Stimulated activated CD4-positive, alpha-beta T cell treated with anti-CD3 and anti-CD28 coated beads, TNF-alpha, amount 100 ng/mL, for 24 hours (primary cell): ENCODE measurements at places on chromosomes 11 and 22.

DNA sequence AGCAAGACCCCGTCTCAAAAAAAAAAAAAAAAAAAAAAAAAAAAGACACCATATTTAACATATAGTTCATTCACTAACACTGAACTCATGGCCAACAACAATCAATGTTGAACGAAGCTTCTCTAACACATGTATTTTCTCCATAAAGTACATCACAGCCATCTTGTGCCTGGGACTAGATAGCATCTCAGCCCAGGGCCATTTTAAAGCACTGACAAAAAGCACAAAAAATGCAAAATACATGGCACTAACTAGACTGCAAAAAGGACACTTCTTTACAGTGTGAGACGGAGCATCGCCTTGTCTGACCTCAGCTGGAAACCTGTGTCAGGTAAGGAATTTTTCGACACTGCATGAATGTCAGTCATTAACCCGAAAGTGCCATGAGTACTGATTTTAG, 23.3 kb downstream of the KIAA0930 start:
- DNase-seq: no peak

GRCh38 chr11:117673602-117674001, 123.4 kb downstream of the DSCAML1 start:
- no peak for DNase-seq

DNA sequence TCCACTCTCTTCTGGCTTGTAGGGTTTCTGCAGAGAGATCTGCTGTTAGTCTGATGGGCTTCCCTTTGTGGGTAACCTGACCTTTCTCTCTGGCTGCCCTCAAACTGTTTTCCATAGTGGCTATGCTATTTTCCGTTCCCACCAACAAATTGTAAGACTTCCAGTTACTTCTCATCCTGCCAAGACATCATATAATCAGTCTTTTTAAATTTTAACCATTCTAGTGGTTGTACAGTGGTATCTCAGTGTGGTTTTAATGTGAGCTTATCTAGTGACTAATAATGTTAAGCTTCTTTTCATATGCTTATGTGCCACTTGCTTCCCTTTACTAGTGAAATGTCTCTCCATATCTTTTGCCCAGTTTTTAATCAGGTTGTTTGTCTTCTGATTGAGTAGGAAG, 13.6 kb upstream of the TRIM29 start:
- DNase-seq: no peak

GRCh38 chr22:42637555-42637954, 2.8 kb downstream of the ATP5MGL start:
- no peak for DNase-seq

- no peak for DNase-seq
Measured at GRCh38 chr11:36791957-36792356, 193.9 kb upstream of the RAG2 start.

DNA sequence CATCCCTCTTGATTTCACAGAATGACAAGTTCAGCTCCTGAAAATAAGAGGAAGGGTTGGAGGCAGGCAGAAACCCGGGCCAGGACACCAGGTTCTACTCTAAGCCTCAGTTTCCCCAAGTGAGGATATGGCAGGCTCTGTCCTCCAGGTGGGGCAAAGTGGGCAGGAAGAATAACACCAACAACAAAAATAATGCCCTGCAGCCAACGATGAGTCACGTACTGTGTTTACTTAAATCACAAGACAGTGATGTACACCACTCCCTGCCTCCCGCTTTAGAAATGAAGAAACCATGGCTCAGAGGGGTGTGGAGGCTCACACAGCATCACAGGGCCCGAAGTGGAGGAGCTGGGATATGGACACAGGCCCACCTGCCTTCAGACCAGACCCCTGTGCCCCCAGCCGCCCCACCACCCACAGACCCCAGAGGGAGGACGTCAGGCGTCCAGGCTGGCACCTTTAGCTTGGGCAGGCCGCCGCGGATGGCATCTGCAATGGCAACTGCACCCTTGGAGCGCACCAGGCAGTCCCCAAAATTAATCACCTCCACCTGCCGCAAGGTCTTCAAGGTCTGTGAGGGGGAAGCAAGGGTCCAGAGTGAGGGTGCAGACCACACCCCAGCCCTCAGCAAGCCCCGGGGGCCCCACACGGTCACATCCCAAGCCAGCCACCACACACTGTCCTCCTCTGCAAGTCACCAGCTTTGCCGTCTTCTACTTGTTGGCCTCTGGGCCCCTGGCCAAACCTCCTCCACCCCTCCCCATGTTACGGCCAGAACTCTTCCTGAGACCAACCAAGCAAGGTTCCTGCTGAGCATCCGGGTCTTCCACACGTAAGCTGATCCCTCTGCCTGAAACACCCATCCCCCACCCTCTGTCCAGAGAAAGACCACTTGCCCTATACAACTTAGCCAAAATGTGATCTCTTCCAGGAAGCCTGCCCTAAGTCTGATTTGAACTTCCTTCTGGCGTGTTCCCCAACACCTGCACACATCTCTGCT, 15.8 kb upstream of the CHADL start:
- DNase-seq: no peak

DNA sequence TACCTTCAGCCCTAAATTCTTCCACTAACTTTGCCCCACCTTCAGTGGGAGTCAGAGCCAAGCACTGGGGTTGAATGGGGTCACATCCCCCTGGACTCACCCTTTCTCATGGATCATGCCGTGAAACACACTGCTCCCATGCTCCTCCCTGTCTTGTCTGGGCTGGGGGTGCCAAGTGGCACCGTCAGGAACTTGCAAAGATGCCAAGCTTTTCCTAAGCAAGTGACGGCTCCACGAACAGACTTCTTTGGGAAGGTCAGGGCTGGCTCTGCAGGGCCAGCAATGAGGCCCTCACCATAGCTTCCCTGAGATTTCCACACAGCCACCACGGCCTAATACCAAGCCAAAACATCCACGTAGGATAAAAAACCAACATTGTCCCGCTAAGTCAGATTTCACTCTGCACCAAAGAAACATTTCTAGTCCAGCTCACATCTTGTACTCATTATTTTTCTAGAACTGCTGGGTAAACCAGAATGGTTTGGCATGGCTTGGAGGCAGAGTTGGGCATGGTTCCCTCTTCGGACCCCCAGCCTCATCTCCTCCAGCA, 76.5 kb downstream of the NAT10 start:
- DNase-seq: no peak

DNA sequence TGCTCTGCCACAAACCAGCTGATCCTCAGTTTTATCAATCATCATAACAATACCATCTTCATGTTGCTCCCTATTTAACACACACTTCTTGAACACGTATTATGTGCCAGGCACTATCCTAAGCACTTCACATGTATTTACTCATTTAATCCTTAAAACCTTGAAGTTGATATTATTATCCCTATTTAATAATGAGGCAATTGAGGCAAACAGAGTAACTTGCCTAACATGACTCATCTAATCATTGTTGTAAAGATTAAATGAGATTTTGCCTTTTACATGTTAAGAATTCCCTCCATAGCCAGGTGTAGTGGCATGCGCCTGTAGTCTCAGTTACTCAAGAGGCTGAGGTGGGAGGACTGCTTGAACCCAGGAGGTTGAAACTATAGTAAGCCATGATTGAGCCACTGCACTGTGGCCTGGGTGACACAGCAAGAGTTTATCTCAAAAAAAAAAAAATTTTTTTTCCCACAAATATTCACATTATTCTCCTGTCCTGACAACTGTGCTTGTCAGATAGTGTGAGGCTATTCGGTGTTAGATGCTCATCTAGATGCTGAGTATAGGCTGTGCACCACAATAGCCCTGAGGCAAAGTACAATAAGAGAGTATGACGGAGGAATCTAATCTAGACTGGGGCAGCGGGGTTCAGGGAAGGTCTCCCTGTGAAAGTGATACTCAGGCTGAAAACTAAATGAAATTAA, 13.4 kb downstream of the CKAP5 start:
- no peak for DNase-seq

DNA sequence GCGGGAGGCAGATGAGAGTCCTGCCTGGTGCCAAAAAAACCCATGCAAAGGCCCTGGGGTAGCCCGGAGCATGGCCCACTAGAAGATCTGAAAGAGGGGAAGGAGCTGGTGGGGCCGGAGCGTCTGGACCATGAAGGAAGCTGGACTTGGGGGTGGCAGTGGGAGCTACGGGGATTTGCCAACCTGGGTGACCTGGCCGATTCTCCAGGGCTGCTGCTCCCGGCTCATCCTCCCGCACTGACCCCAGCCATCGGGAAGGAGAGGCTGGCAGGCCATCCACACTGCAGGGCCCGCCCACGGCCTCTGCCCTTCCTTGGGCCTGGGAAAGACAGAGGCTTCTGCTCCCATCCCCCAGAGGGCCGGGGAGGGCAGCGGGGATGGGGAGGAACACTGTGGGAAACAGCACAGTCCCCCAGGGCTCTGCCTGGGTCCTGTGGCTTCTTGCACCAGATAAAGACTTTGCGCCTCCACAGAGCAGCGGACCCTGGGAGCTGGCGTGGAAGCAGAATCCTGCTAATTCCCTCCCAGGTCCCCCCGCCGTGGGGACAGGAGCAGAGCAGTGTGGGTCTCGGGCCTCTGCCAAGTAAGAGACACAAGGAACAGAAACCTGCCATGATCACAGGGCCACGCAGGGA, 87.1 kb upstream of the LINC01488 start:
- no peak for DNase-seq

GRCh38 chr22:45425531-45426265, 12.2 kb downstream of the RIBC2 start:
- no peak for DNase-seq

DNA sequence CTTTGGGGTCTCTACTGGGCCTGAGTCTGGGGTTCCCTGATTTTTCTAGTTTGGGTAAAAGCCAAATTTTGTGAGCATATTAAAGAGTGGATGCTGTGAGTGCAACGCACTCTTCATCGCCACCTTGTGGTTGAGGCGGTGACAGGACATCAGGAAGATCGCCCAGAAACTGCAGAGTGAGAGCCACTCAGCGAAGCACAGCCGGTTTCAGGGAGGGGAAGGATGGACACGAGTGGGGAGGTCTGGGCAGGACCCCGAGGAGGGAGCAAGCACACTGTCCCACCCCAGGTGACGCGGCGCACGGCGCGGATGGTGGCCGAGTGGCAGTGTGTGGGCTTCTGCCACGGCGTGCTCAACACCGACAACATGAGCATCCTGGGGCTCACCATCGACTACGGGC, 9.1 kb downstream of the SELENOO start:
- peak; percentile 42 for DNase-seq

DNA sequence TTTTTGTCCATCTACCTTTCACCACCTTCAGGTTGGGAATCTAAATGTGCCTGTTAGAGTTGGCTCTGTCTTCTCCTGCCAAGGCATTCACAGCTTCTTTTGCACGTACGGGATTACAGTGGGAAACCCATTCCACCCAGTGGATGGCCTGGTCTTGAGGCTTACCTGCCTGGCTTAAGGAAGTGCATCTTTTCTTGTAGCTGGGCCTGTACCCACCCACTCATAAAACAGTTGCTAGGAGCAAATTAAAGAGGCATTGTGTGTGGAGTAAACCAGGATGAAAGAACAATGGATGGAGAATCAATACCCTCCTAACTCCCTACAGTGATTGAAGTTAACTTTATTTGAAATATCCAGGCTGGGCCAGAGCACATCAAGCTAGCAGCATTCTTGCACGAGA, 71.6 kb downstream of the TEAD1 start:
- no peak for DNase-seq

DNA sequence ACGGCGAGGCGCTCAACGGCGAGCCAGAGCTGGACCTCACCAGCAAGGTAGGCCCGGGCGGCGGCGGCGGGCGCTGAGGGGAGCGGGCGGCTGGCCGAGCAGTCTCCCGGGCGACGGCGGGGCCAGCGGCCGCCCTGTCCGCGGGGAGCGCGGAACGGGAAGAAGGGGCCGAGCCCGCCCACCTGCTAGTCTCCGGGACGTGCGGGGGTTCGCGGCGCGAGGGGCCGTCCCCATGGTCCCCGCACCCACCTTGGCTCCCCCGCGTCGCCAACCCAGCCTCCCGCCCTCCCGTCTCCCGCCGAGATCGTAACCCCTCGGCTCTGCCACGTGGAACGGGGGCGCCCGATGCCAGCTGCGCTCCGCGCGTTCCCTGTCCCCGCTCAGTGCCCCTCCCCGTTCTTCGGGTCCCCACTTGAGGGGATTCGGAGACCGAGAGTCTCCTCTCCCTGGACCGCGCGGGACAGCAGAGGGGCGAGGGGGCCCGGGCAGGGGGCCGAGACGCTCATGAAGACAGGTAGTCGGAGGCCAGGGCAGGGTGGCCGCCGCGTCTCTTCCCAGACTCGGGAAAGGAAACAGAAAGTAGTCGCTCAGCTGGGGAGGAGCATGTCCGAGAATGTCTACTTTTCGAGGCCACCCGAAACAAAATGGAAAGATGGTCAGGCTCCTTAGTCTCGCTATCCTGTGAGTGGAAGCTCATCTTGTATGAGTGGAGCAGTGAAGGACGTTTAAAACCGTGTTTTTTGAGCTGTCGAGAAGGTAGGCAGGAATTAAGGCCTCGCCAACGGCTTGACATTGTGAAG, 557 bp downstream of the GTPBP1 start:
- no peak for DNase-seq

- no peak for DNase-seq
Measured at GRCh38 chr11:112778091-112778876, 182.9 kb upstream of the NCAM1 start.

DNA sequence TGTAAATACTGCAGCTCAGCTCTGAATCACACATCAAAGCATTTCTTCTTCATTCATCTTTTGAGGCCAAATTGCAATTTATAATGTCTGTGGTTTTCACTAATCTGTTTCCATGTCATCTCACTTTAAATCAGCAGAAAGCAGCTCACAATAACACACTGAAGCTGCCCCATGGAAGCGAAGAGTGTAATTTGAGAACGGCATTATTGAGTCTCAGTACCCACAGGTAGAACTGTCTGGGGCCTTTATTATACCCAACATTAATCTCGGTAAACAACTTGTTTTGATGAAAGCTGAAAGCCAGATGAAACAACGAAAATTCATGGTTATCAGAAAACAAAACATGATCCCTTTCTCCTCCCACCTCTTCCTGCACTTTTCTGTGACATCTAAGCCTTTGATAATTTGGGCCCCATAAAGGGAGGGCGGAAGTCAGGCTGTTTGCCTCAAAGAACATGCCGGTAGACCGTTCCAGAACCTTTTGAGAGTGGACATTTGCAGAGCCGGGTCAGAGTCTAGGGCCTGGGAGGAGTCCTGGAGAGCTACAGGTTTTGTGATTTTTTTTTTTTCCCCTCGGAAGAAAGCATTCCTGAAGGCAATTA, 68.2 kb upstream of the SESN3 start:
- no peak for DNase-seq

- no peak for DNase-seq
Measured at GRCh38 chr11:100832829-100833228, 145.7 kb downstream of the ARHGAP42 start.

- peak; percentile 42 for DNase-seq
Measured at GRCh38 chr11:12599408-12600143, 74.6 kb upstream of the TEAD1 start.

DNA sequence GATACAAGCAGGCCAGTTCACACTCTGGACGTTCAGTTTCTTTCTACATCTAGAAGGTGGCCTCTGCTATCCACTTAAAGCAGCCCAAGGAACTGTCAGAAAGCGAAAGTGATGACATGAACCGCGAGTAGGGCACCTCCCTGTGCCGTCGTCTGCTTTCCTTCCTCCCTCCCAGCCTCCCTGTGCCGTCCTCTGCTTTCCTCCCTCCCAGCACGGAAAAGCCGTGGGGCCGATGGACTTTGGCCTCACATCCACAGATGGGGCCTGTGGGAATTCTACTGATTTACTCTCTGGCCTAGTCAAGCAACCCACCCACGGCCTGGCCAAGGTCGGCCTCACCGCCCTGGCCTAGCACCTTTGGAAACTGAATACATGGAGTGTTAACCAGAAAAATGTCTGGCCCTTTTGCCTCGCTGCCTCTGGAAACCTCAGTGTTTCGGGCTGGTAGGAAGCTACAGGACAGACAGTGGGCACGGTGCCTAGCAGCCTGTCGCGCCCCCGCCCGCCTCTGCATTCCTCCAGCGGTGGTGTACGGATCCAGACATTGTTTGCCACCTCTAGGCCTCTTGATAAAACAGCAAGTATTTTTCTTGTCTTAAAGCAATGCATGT, 14.2 kb downstream of the PEX26 start:
- no peak for DNase-seq
